ENCODE measurements at places on chromosomes 5 and 9. TPM values are rescaled to one million over a fixed set of nuclear protein-coding genes. Genes with fewer than 3 reads are reported as not detected.

Gene CDKN2A
- 1.0 TPM for polyA plus RNA-seq

DNA sequence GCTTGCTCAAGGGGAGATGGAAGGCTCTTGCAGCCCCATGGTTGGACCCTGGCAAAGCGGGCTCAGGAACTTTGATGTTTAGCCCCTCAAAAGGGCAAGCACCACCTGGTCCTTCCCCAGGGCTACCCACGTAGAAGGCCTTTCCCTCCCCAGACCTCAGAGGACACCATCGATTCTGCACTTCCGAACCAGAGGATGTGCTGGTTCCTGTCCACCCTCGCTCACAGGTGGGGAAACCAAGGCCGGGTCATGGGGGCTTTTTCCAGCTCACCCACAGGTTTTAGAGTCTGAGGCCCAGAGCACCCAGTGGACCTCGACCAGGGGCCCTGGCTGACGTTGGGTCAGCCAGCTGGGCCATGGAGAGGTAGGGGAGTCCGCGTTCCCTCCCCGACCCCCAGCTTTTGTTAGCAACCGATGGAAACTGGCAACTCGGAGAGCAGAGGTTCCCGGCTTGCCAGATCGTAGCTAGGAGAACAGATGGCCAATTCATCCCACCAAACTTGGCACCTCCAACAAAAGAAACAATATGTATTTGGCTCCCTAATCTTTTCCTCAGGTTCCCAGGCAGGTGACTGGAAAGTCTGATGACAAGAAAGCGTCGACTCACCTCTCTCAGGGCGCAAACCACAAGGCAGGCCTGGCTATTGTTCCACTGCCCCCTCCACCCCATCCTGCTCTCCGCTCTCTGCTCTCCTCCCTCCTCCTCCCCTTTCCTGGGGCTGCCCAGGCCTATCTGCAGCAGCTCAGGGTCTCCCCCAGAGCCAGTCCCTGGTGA, 167.6 kb upstream of the SMIM23 start:
- no peak overlapping the region for H3K27ac ChIP-seq
- no peaks in the 10 kb centered on the region for H3K27me3 ChIP-seq
- no peak for DNase-seq
- H3K4me3 ChIP-seq = no peak overlapping the region
- H3K4me1 ChIP-seq = no peaks in the 10 kb centered on the region

GRCh38 chr9:77991191-77991590, 40.4 kb downstream of the GNAQ start:
- no peak overlapping the region for H3K4me3 ChIP-seq
- peaks cover 14% of the 10 kb centered on the region for H3K4me1 ChIP-seq
- no peak for DNase-seq
- H3K27me3 ChIP-seq = no peaks in the 10 kb centered on the region

DNA sequence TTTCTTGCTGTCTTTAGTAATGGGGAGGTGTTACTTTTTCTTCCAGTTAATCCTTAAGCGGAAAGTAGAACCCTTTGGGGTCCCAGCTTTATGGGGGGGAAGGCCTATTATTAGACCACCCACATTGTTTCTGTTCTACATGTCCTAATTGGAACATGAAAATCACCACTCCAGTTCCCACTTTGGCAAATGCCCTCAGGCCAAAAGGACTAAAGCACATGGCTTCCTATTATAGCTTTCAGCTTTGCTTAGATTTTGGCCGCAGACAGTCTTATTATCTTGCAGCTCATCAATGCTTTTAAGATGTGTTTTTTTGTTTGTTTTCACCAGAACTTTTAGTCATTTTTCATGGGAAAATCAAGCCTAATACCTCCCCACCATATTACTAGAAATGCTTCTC, 296.8 kb upstream of the ANKH start:
- no peak overlapping the region for H3K4me3 ChIP-seq
- H3K4me1 ChIP-seq = no peaks in the 10 kb centered on the region
- H3K27me3 ChIP-seq = no peaks in the 10 kb centered on the region
- no peaks in the 10 kb centered on the region for H3K36me3 ChIP-seq

DNA sequence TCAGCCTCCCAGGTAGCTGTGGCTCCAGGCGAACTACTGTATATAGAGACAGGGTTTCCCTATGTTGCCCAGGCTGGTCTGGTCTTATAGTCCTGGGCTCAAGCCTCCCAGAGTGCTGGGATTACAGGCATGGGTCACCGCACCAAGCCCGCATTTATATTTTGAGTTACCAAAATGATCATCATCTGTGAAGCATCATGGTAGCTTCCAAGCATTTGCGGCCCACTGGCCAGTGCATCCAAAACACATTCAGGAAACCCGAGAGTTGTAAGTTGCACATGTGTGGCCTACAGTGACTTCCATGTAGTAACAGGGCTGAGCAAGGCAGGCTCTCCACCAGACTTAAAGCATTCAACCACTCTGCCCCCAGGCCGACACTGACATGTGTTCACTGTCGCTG, 2.3 kb downstream of the BRD3OS start:
- peaks cover 5% of the 10 kb centered on the region for H3K4me1 ChIP-seq
- H3K4me3 ChIP-seq = no peak overlapping the region

Gene KIF4B
- not detected for polyA plus RNA-seq

- no peak overlapping the region for H3K4me3 ChIP-seq
- no peak for DNase-seq
- no peaks in the 10 kb centered on the region for H3K36me3 ChIP-seq
- no peaks in the 10 kb centered on the region for H3K4me1 ChIP-seq
Measured at GRCh38 chr9:78896479-78896878, 599.6 kb downstream of the PSAT1 start.

- H3K4me1 ChIP-seq = no peaks in the 10 kb centered on the region
- H3K36me3 ChIP-seq = no peaks in the 10 kb centered on the region
- H3K27me3 ChIP-seq = no peaks in the 10 kb centered on the region
Measured at GRCh38 chr5:169416583-169417196, 115.8 kb upstream of the SLIT3 start.

- DNase-seq = no peak
- no peaks in the 10 kb centered on the region for H3K27me3 ChIP-seq
- no peak overlapping the region for H3K4me3 ChIP-seq
- no peak overlapping the region for H3K27ac ChIP-seq
- no peaks in the 10 kb centered on the region for H3K4me1 ChIP-seq
- H3K36me3 ChIP-seq = no peaks in the 10 kb centered on the region
Measured at GRCh38 chr9:5971740-5972139, 43.7 kb downstream of the RANBP6 start.

Gene WDR31
- 4.6 TPM for polyA plus RNA-seq

DNA sequence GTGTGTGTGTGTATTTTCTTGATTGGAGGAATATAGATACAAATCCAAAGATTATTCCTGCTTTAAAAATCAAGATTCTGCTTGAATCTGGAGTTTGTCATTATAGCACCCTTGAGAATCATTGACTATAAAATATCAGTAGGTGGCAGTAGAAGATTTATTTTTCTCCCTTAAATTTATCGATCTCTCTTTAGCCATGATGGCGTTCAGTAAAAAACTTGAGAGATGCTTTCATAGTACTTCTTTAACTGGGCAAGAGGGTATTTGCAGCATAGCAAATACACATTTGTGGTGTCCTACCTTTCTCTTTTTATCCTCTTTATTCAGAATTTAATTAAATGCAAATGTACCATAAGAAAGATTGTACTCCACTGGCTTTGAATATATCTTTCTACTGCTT, 307.7 kb downstream of the ADGRV1 start:
- no peaks in the 10 kb centered on the region for H3K36me3 ChIP-seq
- no peak for DNase-seq
- H3K4me1 ChIP-seq = peaks cover 2% of the 10 kb centered on the region
- H3K4me3 ChIP-seq = no peak overlapping the region
- H3K27ac ChIP-seq = no peak overlapping the region
- no peaks in the 10 kb centered on the region for H3K27me3 ChIP-seq

DNA sequence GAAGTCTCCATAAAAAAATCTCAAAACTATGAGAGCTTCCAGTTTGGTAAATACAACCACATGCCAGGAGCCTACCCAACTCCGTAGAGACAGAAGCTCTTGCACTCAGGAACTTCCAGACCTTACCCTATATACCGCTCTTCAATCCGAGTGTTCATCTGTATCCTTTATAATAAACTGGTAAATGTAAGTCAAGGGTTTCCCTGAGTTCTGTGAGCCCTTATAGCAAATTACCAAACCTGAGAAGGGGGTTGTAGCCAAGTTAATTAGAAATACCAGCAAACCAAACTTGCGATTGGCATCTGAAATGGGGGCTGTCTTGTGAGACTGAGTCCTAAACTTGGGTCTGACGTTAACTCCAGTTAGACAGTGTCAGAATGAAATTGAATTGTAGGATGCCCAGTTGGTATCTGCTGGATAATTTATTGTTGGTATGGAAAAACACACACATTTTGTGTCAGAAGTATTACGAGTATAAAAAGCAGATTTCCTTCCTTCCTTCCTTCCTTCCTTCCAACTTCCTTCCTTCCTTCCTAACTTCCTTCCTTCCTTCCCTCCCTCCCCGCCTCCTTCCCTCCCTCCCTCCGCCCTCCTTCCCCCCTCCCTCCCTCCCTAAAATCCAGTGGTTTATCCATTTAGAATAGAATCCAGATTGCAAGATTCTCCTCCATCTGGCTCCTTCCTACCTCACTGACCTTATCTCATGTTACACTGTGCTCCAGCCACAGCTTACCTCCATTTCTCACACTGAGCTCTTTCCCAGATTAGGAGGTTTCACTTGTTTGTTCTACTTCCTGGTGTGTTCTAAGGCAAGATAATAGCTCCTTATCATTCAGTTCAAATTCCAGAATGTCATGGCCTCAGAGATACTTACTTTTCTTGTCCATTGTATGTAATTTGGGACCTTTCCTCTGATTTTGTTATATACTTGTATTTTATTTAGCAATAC, 196.7 kb downstream of the WDR70 start:
- H3K27me3 ChIP-seq = no peaks in the 10 kb centered on the region
- DNase-seq = no peak
- H3K4me3 ChIP-seq = no peak overlapping the region

GRCh38 chr5:149667829-149668330, 62.2 kb upstream of the PPARGC1B start:
- no peak for DNase-seq
- H3K36me3 ChIP-seq = no peaks in the 10 kb centered on the region
- H3K27me3 ChIP-seq = no peaks in the 10 kb centered on the region
- H3K27ac ChIP-seq = no peak overlapping the region
- H3K4me1 ChIP-seq = no peaks in the 10 kb centered on the region

DNA sequence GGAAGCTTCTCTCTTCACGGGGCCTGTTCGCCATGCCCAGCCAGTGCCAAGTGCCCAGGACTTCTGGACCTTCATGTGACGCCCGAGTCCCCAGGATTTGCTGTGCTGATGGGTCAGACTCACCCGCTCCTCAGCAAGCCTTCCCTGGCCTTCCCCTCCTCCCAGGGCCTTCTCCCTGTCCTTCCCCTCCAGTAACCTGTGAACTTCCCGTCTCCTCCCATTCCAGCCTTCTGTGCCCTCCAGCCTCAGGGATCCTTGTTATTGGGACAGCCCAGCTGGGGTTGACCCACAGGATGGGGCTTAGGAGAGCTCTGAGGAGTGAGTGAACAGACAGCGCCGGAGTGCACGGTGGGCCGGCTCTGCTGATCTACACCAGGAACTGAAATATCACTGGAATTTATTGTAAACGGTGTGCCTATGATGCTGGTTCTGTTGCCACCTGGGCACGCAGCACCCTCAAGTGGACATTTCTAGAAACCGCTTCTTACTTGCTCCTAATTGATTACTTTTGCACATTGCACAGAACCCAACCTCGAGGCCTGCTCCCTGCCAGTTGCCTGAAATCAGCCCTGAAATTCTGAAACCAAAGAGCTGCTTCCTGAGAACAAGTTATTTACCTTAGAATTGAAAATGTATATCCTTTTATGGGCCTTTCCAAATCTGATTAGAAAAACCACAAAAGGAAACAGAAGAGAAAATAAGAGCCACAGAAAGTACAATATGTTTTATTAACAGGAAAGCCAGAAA, 1.5 kb downstream of the SPAAR start:
- H3K27ac ChIP-seq = no peak overlapping the region
- H3K36me3 ChIP-seq = no peaks in the 10 kb centered on the region
- H3K4me3 ChIP-seq = no peak overlapping the region
- DNase-seq = no peak
- H3K27me3 ChIP-seq = no peaks in the 10 kb centered on the region

GRCh38 chr5:124074500-124074899, 562.5 kb downstream of the CSNK1G3 start:
- H3K4me3 ChIP-seq = no peak overlapping the region
- H3K36me3 ChIP-seq = no peaks in the 10 kb centered on the region
- no peak overlapping the region for H3K27ac ChIP-seq
- no peak for DNase-seq
- H3K27me3 ChIP-seq = no peaks in the 10 kb centered on the region

GRCh38 chr5:57683036-57683630, 200.5 kb upstream of the ACTBL2 start:
- peaks cover 8% of the 10 kb centered on the region for H3K4me1 ChIP-seq
- H3K27me3 ChIP-seq = no peaks in the 10 kb centered on the region
- H3K4me3 ChIP-seq = no peak overlapping the region
- no peaks in the 10 kb centered on the region for H3K36me3 ChIP-seq
- H3K27ac ChIP-seq = no peak overlapping the region

Gene NMUR2
- not detected for polyA plus RNA-seq

- no peaks in the 10 kb centered on the region for H3K36me3 ChIP-seq
- H3K4me3 ChIP-seq = no peak overlapping the region
- H3K27ac ChIP-seq = no peak overlapping the region
Measured at GRCh38 chr9:129584136-129584535, 36.8 kb downstream of the C9orf50 start.

DNA sequence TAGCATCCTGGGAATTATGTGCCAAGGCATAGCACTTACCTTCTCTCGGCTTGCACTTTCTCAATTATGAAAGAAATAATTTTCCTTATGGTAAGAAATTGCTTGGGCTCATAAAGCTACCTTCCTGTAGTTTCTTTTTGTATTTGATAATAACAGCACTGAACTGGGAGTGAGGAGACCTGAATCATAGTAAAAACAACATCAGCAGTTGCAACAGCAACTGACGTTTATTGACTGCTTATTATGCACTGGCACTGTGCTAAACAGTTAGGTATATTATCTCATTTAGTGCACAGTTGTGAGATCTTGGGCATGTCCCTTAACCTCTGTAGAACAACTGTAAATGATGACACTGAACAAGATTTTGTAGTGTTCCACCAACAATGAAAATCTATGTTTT, 135.2 kb downstream of the DOCK2 start:
- DNase-seq = no peak
- H3K4me1 ChIP-seq = peaks cover 3% of the 10 kb centered on the region
- no peaks in the 10 kb centered on the region for H3K36me3 ChIP-seq

Gene EPB41L4B
- 14.0 TPM for polyA plus RNA-seq

- no peaks in the 10 kb centered on the region for H3K4me1 ChIP-seq
- no peaks in the 10 kb centered on the region for H3K36me3 ChIP-seq
- no peak for DNase-seq
- H3K4me3 ChIP-seq = no peak overlapping the region
Measured at GRCh38 chr5:168424594-168425323, 61.5 kb upstream of the RARS1 start.

DNA sequence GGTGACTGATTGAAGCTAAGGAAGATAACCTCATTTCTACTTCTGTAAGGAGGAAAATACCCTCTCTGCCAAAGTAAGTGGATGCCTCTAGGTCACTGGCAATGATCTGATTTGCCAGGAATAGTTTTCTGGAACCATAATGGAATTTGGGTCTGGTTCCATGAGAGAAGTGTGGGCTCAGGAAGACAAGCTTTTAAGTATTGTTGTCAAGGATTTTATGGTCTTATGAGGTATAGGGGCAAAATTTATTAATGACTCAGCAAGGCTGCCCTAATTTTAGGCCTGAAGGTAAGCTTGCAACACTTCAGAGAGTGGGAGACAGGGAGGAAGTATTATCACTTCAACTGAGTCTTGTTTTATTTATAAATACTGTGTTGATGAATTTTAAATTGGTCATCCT, 322.6 kb upstream of the ACTBL2 start:
- no peaks in the 10 kb centered on the region for H3K4me1 ChIP-seq
- DNase-seq = no peak
- no peaks in the 10 kb centered on the region for H3K36me3 ChIP-seq
- no peak overlapping the region for H3K4me3 ChIP-seq

GRCh38 chr9:2802494-2802921, 41.4 kb downstream of the PUM3 start:
- H3K4me3 ChIP-seq = no peak overlapping the region
- H3K27ac ChIP-seq = no peak overlapping the region
- H3K36me3 ChIP-seq = no peaks in the 10 kb centered on the region
